PC-3 (cell line): ENCODE measurements at places on chromosomes 3 and 15. TPM values are rescaled to one million over a fixed set of nuclear protein-coding genes. Genes with fewer than 3 reads are reported as not detected.

DNA sequence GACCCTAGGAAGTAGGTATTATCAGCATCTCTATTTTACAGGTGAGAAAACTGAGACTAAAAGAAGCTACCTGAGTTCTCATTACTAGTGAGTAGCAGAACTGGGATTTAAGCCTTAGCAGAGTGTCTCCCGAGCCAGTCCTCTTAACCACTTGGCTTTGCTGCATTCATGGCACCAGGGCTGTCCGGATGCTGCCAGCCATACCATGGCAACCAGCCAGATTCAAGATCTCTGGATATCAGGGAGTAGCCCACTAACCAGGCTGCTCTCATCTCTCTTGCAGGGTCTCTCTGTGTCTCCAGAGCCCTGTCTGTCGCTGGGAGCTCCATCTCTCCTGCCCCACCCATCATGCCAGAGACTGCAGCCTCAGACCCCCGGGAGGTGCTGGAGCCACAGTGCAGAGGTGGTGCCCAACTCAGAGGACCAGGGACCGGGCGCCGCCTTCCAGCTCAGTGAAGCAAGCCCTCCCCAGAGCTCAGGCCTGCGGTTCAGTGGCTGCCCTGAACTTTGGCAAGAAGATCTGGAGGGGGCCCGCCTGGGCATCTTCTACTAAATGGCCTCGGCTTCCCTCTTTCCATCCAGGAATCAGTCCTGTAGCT is 1.7 kb downstream of the MESP2 start:
- H3K36me3 ChIP-seq, result no peaks in the 10 kb centered on the region
- H3K4me1 ChIP-seq, result peaks cover 52% of the 10 kb centered on the region
- no peak for DNase-seq
- H3K4me3 ChIP-seq, result no peak overlapping the region

Gene CPOX
- total RNA-seq, result 62.0 and 86.2 TPM in 2 replicates

GRCh38 chr3:129618186-129618820 is 11.8 kb upstream of the PLXND1 start:
- no peak overlapping the region for H3K4me3 ChIP-seq
- H3K36me3 ChIP-seq, result no peaks in the 10 kb centered on the region
- no peak for DNase-seq
- H3K4me1 ChIP-seq, result no peaks in the 10 kb centered on the region
- H3K27me3 ChIP-seq, result no peaks in the 10 kb centered on the region

GRCh38 chr3:155312781-155313180 is 19.3 kb upstream of the STRIT1 start:
- H3K4me1 ChIP-seq, result peaks cover 22% of the 10 kb centered on the region
- DNase-seq, result no peak
- no peak overlapping the region for H3K4me3 ChIP-seq
- H3K36me3 ChIP-seq, result no peaks in the 10 kb centered on the region
- peak overlapping the region; percentile 1; the same call in 1 of the 2 replicates for H3K27ac ChIP-seq
- H3K27me3 ChIP-seq, result no peaks in the 10 kb centered on the region

Gene SEMA6D
- total RNA-seq, result 0.52 and 0.91 TPM in 2 replicates

DNA sequence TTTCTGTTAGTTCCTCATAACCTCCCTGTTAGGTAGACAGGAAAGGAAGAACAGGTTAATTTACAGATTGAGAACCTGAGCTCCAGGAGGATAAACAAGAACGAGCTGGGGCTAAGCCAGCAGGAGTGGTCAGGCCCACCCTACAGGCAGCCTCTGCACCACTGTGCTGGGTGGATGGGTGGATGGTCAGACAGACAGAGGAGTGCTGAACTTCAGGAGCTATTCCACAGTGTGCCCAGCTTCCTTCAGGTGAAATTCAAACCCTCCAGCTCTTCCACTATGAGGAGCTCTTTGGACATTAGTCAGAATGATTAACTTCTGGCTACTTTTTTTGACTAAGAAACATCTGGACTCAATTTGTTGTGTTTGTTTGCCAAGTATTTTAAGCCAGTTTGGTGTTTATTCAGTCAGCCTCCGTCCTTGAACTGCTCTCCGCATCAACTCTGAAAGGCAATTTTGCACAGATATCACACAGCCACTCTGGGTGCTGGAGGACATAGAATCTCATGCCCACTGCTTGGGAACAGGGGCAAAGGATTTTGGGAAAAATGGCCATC is 361.9 kb downstream of the CLSTN2 start:
- H3K4me3 ChIP-seq, result no peak overlapping the region
- no peak overlapping the region for H3K27ac ChIP-seq
- DNase-seq, result no peak
- no peaks in the 10 kb centered on the region for H3K36me3 ChIP-seq

Gene GRK7
- total RNA-seq, result 0.12 TPM in 1 of 2 replicates, not detected in the other

GRCh38 chr3:48399387-48400172 is 27.6 kb downstream of the FBXW12 start:
- no peak overlapping the region for H3K27ac ChIP-seq
- no peaks in the 10 kb centered on the region for H3K27me3 ChIP-seq
- no peak overlapping the region for H3K4me3 ChIP-seq
- no peaks in the 10 kb centered on the region for H3K36me3 ChIP-seq

DNA sequence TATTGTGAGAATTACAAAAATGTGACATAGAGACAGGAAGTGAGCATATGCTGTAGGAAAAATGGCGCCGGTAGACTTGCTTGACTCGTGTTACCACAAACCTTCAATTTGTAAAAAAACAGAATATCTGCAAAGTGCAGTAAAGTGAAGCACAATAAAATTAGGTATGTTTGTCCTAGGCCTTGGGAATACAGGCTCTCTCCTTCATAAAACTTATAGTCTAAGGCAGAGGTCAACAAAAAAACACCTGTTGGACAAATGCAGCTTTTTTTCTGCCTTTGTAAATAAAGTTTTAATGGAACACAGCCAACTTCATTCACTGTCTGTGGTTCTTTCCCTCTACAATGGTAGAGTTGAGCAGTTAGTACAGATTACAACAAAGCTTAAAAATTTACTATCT is 216.8 kb upstream of the SATB1 start:
- peak; percentile 35 for DNase-seq
- 0 out of 2 replicates have a peak, but pooled peaks cover 6% of the 10 kb centered on the region for H3K4me1 ChIP-seq
- no peaks in the 10 kb centered on the region for H3K27me3 ChIP-seq

DNA sequence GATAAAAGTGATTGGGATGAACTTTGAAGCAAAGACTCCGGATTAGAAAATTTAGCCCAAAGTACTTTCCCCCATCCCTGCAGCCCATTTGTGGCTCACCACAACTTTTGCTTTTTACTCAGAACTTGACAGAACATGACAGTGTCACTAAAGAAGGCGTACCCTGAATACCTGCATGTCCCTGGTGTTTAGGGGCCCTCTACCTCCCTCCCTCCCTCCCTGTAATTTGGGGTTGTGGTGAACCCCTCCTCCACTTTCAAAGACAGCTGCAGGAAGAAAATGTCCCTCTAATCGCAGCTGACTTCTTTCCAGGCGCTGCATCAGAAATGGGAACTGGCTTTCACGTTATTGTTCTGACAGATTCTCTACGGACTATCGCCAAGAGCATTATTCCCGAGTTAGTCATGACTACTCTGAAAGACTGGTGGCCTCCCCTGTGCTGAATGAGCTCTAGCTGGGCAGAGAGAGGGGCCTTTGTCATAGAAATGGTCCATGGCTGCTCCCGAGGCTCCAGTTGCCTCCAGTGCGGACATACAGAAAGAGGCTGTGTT is 93.2 kb upstream of the ARHGEF3 start:
- no peaks in the 10 kb centered on the region for H3K36me3 ChIP-seq
- no peaks in the 10 kb centered on the region for H3K27me3 ChIP-seq
- DNase-seq, result no peak
- no peak overlapping the region for H3K27ac ChIP-seq

DNA sequence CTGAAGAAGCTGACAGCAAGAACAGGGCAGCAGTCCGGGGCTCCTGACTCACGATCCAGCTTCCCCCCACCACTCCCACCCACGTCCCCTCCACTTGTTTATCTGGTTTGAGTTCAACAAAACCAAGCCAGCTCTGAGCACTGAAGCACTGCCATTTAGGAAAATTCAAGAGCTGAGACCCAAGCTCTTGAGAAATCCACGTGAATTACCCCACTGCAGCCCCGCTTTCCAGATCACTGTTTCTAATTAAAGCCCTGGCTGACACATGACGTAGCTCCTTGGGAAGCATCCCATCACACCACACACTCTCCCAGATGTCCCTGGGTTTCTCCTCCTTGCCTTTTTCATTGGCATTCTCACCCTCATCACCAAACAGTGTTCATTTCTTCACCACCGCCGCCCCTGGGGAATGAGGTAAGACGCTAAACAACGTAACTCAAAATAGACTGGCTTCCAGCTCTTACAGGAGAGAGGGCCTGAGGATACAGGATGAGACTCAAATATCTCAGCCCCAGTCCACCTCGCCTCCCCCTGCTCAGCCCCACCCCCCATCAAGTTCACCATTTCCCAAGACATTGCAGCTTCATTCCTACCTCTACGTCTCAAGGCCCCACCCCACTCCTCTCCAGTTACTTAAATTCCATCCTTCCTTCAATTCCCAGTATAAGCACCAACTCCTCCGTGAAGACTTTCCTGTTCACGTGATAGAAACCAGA is 95.4 kb downstream of the SRGAP3 start:
- H3K36me3 ChIP-seq, result no peaks in the 10 kb centered on the region
- no peak overlapping the region for H3K27ac ChIP-seq

DNA sequence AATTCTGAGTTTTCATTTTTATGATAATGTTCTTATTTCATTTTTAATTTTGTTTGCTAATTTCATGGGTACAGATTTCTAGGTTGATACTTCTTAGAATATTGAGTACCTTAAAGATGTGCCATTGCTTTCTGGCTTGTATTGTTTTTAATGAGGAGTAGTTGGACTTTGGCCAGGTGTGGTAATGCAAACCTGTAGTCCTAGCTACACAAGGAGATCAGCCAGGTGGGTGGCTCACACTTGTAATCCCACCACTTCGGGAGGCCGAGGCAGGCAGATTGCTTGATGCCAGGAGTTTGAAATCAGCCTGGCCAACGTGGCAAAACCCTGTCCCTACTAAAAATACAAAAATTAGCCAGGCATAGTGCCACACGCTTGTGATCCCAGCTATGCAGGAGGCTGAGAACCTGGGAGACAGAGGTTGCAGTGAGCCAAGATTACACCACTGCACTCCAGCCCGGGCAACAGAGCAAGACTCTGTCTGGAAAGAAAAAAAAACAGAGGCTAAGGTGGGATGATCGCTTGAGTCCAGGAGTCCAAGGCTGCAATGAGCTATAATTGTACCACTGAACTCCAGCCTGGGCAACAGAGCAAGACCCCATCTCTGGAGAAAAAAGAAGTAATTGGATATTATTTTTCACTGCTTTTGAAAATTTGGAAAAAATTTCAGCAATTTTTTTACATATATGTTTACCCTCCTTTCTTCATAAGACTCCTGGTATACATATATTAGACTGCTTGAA is 198.0 kb downstream of the ALCAM start:
- no peaks in the 10 kb centered on the region for H3K27me3 ChIP-seq
- no peak overlapping the region for H3K27ac ChIP-seq
- no peak for DNase-seq
- peaks cover 7% of the 10 kb centered on the region; the same call in 1 of the 2 replicates for H3K36me3 ChIP-seq
- no peaks in the 10 kb centered on the region for H3K4me1 ChIP-seq

- no peak overlapping the region for H3K27ac ChIP-seq
- H3K4me1 ChIP-seq, result no peaks in the 10 kb centered on the region
- no peak for DNase-seq
- H3K4me3 ChIP-seq, result no peak overlapping the region
These were observed 18.0 kb downstream of the FAM98B start for GRCh38 chr15:38471974-38472373.

DNA sequence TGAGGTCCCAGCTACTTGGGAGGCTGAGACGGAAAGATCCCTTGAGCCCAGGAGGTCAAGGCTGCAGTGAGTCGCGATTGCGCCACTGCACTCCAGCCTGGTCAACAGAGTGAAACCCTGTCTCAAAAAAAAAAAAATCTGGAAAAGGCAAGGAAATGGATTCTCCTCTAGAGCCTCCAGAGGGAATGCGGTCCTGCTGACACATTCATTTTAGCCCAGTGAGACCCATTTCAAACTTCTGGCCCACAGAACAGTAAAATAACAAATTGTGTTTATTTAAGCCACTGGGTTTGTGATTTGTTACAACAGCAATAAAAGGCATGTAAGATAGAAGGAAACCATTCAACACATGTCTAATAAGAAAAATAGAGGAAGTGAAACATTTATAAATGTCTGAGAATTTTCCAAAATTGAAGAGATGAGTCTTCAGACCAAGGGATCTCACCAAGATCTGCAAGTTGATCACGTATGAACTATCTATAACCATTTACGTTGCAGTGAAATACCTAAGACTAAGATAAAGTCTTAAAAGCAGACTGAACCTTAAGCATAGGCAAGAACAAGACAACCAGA is at the start of gene HTR3E:
Gene HTR3E (plus strand): TSS at position 254 of the 573 bp plus-strand sequence. CDS start 466 bp downstream, outside the sequence.
- DNase-seq, result no peak
- H3K4me3 ChIP-seq, result no peak within 1 kb of the TSS
- no peaks in the 10 kb centered on the region for H3K36me3 ChIP-seq
- no peak within 1 kb of the TSS for H3K27ac ChIP-seq

- no peak for DNase-seq
- H3K4me1 ChIP-seq, result peaks cover 3% of the 10 kb centered on the region; the same call in 1 of the 2 replicates
- no peaks in the 10 kb centered on the region for H3K27me3 ChIP-seq
- no peak overlapping the region for H3K27ac ChIP-seq
- no peaks in the 10 kb centered on the region for H3K36me3 ChIP-seq
These were observed 81.9 kb upstream of the PLXNA1 start for GRCh38 chr3:126900859-126901540.

Gene IQCH
- total RNA-seq, result 2.1 and 8.2 TPM in 2 replicates

DNA sequence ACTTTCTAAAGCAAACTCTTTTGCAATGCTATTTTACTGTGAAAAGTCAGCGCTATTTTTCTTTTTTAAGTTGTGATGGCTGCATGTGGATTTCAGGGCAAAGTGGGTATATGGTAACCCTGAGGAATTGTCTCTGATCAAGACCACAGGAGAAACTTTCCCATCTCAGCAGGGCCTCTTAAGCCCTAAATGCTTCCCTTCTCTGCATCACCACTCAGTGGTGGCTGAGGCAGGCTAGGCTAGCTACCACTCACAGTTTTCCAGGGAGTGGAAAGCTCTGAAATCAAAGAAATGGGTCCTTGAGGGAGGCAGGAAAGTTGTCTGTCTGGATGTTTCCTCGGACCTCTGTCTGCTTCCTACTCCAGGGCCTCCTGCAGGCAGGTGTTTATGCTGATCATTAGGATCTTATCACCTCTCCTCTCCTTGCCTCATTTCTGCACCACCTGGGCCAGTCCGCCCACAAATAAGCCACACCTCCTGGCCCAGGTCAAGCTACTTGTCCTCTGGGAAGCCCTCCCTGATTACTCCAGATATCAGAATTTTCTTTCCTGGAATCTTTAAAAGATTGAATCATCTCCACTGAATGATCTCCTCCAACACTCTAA is 37.0 kb downstream of the CEMIP start:
- H3K4me1 ChIP-seq, result no peaks in the 10 kb centered on the region
- H3K36me3 ChIP-seq, result no peaks in the 10 kb centered on the region

Gene WDR93
- 0.22 TPM in 1 of 2 replicates, not detected in the other for total RNA-seq

DNA sequence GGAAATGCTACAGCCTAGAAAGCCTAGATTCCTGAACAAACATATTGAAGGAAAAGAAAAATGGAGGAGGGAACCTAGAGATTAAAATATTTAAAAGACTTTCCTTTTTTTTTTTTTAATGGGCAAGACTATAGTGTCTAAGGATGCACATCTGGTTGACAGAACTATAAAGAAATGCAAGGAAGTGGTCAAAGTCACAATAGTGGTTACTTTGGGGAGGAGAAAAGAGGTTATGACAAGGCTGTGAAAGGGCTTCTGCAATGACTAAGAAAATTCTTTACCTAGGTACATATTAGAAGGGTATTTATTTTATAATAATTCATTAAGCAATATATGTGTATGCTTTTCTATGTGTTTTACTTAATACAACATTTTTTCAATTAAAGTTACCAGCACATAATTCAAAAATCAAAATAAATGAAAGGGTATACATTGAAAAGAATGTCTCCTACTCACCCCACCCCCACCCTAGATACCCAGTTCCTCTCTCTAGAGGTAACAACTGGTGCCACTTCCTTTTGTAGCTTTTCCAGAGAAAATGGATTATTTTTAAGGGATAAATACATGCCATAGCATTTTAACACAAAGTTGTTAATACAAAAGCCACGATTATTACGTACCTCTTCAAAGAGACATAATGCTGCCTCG is 70.1 kb downstream of the HERC1 start:
- no peaks in the 10 kb centered on the region for H3K36me3 ChIP-seq
- DNase-seq, result peak; percentile 55
- H3K4me3 ChIP-seq, result no peak overlapping the region
